ENCODE measurements at places on chromosomes 11 and 22. TPM values are rescaled to one million over a fixed set of nuclear protein-coding genes. Genes with fewer than 3 reads are reported as not detected.

CHRM1 gene
- polyA plus RNA-seq: not detected

NOX4 gene
- 0.29 TPM for polyA plus RNA-seq

PHOX2A gene
- not detected for polyA plus RNA-seq

DNA sequence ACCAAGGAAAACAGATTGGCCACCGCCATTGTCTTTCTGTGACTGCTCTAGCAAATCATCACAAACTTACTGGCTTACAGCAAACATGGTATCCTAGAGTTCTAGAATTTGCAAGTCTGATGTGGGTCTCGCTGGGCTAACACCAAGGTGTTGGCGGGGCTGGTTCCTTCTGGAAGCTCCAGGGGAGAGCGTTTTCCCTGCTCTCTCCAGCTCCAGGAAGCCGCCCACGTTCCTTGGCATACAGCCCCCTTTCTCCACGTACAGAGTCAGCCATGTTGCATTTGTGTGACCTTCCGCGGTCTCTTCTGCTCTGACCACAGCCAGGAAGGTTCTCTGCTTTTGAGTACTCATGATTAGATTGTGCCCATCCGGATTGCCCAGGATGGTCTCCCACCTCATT lies 27.5 kb downstream of the TBC1D22A start:
- no peak overlapping the region for H3K4me3 ChIP-seq
- DNase-seq: no peak
- H3K36me3 ChIP-seq: peaks cover 5% of the 10 kb centered on the region
- no peaks in the 10 kb centered on the region for H3K27me3 ChIP-seq
- H3K27ac ChIP-seq: no peak overlapping the region

- H3K36me3 ChIP-seq: no peaks in the 10 kb centered on the region
- peak; percentile 51 for DNase-seq
- peaks cover 42% of the 10 kb centered on the region for H3K4me1 ChIP-seq
- H3K4me3 ChIP-seq: no peak overlapping the region
- H3K27me3 ChIP-seq: no peaks in the 10 kb centered on the region
These were observed 60.0 kb downstream of the MYEOV start for GRCh38 chr11:69353696-69354544.

All from liver (tissue), 10 donors.